ENCODE measurements at places on chromosomes 12 and 14.

DNA sequence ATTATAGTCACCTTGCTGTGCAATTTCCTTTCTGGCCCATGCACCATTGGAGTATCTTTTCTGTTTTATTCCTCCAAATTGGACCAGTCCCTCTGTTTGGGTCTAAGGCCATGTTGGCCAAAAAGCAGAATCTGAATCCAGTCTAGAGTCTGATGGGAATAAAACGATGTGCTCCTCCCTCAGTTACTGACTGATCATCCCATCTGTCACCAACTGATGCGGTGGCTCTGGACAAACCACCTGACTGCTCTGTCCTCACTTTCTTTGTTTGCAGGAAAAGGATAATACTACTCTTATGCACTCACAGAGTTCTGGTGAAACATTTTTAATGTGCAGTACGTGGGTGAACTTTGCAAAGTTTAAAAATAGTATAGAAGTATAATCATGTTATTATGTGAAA is 120.2 kb upstream of the HIF1A start:
- DNase-seq: no peak

- peak; percentile 34 for DNase-seq
These were observed 467.1 kb upstream of the MGAT4C start for GRCh38 chr12:86723326-86723725.

- peak; percentile 5 for DNase-seq
These were observed 454.8 kb upstream of the SOX5 start for GRCh38 chr12:24404086-24404815.

- DNase-seq: no peak
These were observed at the start of gene FGF6 for GRCh38 chr12:4445156-4446101. FGF6 (minus strand) TSS chr12:4445815; CDS start chr12:4445570, 245 bp downstream.

GRCh38 chr14:101721951-101722661 is 39.4 kb upstream of the PPP2R5C start:
- no peak for DNase-seq

DNA sequence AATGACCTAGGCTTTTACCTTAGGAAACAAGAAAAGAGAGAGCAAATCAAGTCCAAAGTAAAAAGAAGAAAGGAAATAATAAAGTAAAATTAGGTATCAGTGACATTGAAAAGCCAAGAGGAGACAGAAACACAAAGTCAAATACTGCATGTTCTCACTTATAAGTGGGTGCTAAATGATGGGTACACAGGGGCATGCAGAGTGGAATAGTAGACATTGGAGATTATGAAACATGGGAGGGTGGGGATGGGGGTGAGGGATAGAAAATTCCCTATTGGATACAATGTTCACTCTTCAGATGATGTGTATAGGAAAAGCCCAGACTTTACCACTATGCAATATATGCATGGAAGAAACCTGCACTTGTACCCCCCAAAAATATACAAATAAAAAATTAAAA is 35.1 kb upstream of the CLMN start:
- DNase-seq: no peak

DNA sequence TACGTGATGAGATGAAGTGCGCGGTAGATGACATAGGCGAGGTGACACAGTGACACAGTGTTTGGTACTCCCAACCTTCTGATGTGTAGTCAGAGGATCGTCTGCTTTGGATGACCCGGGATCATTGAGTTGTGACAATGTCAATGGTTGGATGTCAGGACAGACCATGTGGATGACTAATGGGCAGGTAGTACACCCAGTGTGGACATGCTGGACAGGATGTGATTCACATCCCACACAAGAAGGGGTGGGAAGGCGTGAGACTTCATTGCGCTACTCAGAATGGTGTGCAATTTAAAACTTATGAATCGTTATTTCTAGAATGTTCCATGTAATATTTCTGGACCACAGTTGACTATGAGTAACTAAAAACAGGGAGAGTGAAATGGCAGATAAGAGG is 23.8 kb downstream of the MAP3K9 start:
- no peak for DNase-seq

GRCh38 chr12:2753536-2753935 is 41.2 kb upstream of the FKBP4 start:
- DNase-seq: no peak

DNA sequence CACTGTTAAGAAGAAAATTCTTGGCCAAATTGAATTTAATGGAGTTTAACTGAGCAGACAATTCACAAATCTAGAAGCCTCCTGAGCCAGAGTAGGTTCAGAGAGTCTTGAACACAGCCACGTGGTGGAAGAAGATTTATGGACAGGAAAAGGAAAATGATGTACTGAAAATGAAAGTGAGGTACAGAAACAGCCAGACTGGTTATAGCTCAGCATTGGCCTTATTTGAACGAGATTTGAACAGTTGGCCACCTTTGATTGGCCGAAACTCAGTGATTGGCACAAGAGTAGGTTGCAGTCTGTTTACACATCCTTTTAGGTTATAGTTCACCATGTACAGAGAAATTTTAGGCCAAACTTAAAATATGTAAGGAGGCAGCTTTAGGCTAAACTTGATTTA is 9.9 kb downstream of the OAS2 start:
- no peak for DNase-seq

- DNase-seq: peak; percentile 75
These were observed 14.0 kb upstream of the RACGAP1 start for GRCh38 chr12:50039151-50039835.

DNA sequence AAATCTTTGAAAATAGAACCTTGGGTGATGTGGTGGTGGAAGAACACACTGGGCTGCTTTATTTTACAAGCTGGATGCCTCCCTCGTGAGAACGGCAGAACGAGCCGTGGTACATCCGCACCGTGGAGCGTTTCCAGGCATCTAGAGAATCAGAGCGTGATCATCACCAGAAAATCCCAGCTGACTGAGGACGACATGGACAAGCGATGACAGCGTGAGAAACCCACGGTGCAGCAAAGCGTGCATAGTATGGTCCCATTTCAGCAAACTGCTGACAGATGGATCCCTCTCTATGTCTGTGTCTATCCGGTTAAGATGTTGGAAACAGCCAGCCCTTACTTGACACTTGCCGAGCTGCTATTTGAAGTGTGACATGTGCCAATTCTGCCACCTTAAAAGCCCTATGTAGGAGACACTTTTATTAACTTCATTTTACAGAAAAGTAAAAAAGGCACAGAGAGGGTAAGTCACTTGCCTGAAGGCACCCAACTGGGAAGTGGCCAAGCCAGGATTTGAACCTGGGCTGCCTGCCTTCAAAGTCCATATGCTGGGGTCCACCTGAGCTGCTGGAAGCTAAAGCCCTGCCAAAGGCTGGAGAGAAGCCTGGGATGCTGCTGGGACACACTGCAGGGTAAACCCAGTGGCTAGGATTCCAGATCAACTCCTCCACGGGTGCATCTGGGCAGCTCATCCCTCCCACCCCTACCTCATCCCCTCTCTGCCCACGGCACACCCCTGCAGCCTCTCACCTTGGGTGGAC is 14.9 kb downstream of the SCARB1 start:
- DNase-seq: no peak

GRCh38 chr14:104084251-104085002 is 1.1 kb upstream of the ASPG start:
- DNase-seq: no peak

GRCh38 chr12:43079476-43079875 is 472.5 kb downstream of the ADAMTS20 start:
- DNase-seq: no peak

DNA sequence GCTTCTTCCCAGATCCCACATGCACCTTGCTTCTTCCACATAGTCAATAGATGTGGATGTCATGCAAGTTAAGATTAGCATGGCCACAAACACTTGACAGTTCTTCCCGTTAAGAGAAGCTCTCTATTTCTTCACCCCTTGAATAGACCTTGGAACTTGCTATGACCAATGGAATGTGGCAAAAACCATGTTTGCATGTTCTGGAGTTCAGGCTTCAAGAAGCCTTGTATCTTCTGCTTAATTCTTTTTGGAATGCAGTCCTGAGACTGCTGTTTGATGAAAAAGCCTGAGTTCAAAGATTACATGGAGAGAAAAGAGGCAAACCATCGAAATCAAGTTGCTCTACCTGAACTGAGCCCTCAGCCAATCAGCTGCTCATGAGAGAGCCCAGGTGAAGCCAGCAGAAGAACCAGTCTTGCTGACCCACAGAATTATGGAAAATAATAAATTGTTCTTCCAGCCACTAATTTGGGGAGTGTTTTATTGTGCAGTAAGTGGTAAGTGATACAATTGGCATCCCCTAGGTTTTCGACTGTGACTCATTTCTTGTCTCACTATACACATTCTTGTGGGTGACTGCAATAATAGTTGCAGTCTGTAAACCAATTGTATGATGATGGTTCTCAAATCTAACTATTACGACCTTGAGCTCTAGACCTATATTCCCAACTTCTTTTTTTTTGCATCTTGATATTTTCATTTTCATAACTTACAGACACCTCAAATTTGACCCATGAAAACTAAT is 12.6 kb downstream of the RASSF9 start:
- peak; percentile 78 for DNase-seq

- no peak for DNase-seq
These were observed 15.9 kb downstream of the FAM181A start for GRCh38 chr14:93943052-93943451.

GRCh38 chr12:89281539-89281867 is 70.8 kb downstream of the DUSP6 start:
- DNase-seq: no peak

GRCh38 chr12:104042580-104042979 is 7.4 kb downstream of the GLT8D2 start:
- DNase-seq: no peak

DNA sequence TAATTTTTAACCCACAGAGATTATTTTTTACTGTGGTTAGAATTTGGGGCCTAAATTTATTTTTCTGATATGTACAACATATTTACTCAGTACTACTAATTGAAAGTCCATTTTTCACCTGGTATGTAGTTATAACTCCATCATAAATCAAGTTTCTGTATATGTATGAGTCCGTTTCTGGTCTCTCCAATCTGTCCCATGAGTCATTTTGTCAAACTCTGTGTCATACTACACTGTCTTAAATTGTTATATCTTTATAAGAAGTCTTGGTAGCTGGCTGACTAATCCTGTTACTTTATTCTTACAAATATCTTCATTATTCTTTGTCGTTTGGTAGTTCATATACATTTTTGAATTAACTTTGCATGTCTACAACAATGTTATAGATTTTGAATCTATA is 344.0 kb downstream of the PDZRN4 start:
- no peak for DNase-seq

- DNase-seq: peak; percentile 40
These were observed 753 bp downstream of the CSRNP2 start for GRCh38 chr12:51082561-51083125.

GRCh38 chr12:111368291-111368787 is 556 bp downstream of the PHETA1 start:
- DNase-seq: no peak

DNA sequence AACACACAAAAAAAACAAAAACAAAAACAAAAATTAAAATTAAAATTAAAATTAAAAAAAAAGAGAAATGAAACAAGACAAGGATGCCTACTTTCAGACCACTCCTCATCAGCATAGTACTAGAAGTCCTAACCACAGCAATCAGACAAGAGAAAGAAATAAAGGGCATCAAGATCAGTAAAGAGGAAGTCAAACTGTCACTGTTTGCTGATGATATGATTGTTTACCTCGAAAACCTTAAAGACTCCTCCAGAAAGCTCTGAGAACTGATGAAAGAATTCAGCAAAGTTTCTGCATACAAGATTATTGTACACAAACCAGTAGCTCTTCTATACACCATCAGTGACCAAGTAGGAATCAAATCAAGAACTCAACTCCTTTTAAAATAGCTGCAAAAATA is 29.2 kb downstream of the ALG10 start:
- no peak for DNase-seq

DNA sequence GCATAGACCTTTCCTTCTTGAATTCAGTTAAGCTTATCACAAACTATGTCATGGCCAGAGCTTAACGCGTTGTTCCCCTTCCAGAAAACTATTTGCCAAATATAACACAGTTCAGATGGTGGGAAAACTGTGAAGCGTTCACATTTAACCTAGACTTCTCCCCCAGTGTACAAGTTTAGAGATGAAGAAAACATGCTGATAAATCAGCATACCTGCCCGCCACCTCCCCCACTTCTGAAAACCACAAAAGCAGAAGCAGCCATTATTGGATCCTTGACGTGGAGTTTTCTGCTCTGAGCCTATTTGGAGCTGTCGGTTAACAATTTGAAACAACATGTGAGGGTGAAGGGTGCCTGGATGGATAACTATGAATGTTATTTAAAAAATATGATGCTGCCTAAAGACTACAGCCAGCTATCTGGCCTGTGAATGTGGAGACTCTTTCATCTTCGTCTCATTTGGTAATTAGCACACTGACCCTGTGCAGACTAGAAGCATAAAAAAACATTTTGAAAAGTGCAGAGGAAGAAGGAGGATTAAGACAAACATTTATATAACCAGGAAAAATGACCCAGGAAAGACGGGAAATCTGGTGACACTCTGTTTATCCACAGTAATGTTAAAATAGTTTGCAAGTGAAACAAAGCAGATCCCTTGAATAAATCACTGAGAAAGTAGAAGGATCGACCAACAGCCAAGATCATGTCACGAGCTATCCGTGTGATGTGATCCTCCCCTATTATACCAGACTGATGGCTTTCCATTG is 408.2 kb downstream of the AEBP2 start:
- DNase-seq: peak; percentile 80

DNA sequence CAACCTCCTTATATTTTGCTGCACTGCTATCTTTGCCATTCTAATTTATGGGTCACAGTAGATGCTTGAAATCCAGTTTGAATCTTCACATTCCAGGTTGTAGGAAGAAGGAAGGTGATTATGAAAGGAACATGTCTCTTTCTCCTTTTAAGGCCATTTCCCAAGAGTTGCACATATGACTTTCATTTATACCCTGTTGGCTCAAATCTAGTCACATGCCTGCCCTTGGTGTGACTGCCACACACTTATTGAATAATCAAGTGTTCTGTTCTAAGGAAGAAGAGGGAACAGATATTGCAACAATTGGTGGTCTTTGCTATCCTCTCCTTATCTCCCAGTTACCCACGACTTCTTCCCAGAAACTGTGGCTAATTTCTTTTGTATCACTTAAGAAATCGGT is 404.3 kb downstream of the TMEM117 start:
- peak; percentile 2 for DNase-seq

DNA sequence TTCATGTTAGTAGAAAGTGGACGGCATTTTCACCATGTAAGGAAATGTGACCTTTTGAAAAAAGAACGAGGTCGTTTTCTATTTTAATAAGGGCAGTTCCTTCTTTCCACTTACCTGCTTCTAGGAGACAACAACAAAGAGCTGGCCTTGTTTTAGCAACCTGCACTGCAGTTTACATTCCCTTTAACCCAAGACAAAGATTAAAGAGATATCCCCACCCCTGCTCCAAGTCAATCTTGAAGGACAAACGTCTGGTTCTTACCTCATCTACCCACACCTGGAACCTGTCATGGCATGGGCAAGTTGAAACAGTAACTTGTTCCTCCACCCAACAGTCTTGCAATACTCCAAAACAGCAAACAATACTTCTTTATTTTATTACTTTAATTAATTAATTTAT is 32.7 kb downstream of the ZCCHC8 start:
- DNase-seq: no peak

GRCh38 chr14:99955826-99956455 is 109.3 kb upstream of the EVL start:
- DNase-seq: no peak

GRCh38 chr14:57066887-57067513 is 201.7 kb downstream of the EXOC5 start:
- DNase-seq: peak; percentile 2
